ENCODE measurements at places on chromosomes 4 and X. TPM values are rescaled to one million over a fixed set of nuclear protein-coding genes. Genes with fewer than 3 reads are reported as not detected.

Gene PF4V1
- not detected for total RNA-seq

Gene ATP5ME
- 44.1 TPM for total RNA-seq

Gene TBX22
- total RNA-seq, result not detected

Gene HS6ST2
- total RNA-seq, result 1.8 TPM

GRCh38 chr4:19324184-19324583 is 927.5 kb upstream of the SLIT2 start:
- no peak for DNase-seq

- DNase-seq, result no peak
Measured at GRCh38 chr4:48258845-48259397, 10.7 kb downstream of the TEC start.

GRCh38 chr4:112118742-112119352 is 26.4 kb upstream of the FAM241A start:
- no peak for DNase-seq

DNA sequence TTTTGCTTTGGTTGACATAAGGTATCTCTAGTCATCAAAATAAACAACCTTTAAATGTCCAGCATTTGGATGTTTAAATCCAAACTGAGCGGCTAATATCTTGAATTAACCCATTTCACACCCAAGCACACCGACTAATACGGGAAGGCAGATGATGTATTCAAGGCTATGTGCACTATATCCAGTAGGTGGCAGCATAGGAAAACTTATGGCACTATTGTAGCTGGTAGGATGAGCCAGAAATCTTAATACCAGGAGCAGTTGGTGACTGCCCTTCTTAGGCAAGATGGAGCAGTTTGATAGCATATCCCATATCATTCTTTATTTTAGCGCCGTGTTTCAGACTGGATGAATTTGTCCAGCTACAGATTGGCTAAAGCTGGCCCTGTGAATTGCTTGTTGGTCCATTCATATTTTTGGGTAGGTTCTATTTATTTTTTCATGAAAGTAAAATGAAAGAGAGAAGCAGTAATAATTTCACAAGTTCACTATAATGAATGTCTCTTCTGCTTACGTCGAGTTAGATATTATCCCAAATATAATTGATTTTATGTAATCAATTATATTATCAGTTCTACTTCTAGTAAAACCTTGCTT is 24.4 kb downstream of the UCHL1 start:
- DNase-seq, result no peak

GRCh38 chr4:84647312-84647884 is 64.5 kb downstream of the CDS1 start:
- DNase-seq, result peak; percentile 21

- DNase-seq, result no peak
Measured at GRCh38 chr4:84362896-84363655, 136.0 kb downstream of the NKX6-1 start.

All from uterus (tissue), 4 donors.